Ovary (tissue), 10 donors: ENCODE measurements at places on chromosomes 16 and 17. TPM values are rescaled to one million over a fixed set of nuclear protein-coding genes. Genes with fewer than 3 reads are reported as not detected.

GRCh38 chr16:839643-840408 is 39.3 kb upstream of the GNG13 start:
- no peak for DNase-seq

DNA sequence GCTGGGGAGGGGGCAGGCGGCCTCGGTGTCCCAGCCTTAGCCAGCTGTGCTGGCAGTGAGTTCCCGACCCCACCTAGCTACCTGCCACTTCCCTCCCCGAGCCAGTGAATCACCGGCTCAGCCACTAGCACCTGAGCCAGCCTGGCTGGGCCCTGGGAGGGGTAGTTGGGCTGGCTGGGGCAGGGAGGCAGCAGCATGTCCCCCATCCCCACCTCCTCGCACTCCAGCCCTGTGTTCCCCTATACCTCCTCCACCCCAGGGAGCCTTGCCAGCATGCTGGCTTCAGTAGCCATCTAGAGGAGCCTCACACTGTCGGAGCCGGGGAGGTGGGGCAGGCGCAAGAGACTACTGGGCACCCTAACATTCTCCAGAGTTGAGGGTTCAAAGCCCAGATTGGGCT is 2.8 kb downstream of the EVPL start:
- DNase-seq = no peak

GRCh38 chr16:84150926-84151325 is 5.8 kb downstream of the DNAAF1 start:
- no peak for DNase-seq

DNA sequence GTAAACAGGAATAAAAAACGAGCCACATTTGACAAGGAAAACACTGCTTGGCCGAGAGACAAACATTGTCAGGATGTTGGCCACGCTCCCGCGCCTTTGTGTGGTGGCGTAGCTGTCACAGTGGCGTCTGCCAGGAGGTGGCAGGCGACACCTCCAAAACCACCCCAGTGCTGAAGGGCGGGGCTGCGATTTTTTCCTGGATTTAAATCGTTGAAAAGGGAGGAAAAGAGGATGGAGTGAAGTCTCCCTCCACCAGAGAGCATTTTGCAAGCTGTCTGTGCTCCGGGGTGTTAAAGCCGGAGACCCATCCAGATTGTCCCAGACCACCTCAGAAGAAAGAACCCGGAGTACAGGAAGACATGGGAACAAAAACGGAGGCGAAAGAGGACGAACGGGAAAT is 12.7 kb downstream of the MRM3 start:
- DNase-seq = peak; percentile 79

DNA sequence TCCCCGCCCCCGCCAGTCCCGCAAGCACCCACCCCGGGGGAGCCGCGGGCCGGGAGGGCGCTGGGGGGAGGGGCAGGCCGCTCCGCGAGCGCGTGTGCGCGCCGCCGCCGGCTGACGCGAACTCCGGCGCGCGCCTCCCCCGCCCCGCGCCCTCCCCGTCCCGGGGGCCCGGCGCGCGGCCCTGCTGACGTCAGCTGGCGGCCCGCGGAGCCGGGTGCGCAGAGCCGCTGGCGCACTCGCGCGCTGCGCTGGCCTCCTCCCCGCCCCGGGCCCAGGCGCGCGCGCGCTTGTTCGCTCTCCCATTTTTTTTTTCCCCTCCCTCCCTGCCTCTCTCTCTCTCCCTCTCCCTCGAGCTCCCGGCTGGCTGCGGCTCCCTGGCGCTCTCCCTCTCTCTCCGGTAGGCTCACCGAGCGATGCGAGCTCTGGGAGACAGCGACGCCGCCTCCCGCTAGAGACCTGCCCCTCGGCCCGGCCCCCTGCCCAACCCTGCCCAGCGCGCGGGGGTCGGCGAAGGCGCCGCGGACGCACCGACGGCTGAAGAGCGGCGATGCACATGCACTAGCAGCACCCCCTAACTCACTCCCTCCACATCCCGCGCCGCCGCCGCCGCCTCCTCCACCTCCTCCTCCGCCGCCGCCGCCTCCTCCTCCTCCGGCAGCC is at the start of gene GNAO1:
TSS of gene GNAO1 (plus strand) at position 334 of the 660 bp plus-strand sequence. CDS start 747 bp downstream, outside the sequence.
- peak; percentile 83 for DNase-seq

GRCh38 chr17:55625521-55625920 is 97.1 kb downstream of the TMEM100 start:
- DNase-seq = no peak

DNA sequence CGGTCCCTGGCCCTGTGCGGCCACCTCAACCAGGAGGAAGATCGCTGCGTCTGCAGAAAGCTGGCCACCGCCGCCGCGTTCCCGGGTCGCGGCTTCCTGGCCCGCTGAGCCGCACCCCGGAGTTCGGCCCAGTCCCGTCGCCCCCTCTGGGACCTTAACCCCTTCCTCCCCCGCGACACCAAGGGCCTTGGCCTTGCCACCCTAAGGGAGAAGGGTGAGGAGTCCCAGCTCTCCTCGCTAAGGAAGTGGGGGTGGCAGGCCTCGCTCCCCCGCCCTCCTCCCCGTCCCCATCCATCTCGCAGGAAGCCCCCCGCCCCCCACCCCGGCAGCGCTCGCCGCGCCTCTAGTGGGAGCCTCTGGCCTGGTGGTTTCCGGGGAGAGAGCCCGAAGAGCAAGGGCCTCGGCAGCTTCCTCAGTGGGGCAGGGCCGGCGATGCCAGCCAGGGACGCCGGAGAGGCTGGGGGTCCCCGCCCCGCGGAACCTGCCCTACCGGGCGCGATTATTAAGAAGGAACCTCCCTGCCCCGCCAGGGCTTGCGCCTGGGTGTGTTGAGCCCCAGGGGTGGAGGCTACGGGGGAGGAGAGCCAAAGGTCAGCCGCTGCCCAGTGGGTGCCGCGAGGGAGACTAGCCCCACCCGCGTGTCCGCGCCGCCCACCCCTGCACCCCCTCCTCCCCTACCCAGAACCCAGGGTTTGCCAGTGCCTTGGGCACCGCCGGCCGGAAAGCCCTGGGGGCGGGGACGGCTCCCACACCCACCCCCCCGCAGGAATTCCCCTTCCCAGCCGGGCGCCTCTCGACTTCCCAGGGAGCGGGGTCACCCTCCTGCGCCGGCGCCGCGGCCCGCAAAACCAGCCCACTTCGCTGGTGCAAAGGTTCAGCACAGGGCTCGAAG is 6.8 kb downstream of the CBX4 start:
- no peak for DNase-seq

- no peak for DNase-seq
These were observed 27.4 kb upstream of the RCVRN start for GRCh38 chr17:9932491-9932890.

GRCh38 chr17:72122765-72123529 is 2.1 kb downstream of the SOX9 start:
- DNase-seq = no peak

GRCh38 chr17:49567871-49568694 is 7.6 kb upstream of the NXPH3 start:
- DNase-seq = peak; percentile 92

DNA sequence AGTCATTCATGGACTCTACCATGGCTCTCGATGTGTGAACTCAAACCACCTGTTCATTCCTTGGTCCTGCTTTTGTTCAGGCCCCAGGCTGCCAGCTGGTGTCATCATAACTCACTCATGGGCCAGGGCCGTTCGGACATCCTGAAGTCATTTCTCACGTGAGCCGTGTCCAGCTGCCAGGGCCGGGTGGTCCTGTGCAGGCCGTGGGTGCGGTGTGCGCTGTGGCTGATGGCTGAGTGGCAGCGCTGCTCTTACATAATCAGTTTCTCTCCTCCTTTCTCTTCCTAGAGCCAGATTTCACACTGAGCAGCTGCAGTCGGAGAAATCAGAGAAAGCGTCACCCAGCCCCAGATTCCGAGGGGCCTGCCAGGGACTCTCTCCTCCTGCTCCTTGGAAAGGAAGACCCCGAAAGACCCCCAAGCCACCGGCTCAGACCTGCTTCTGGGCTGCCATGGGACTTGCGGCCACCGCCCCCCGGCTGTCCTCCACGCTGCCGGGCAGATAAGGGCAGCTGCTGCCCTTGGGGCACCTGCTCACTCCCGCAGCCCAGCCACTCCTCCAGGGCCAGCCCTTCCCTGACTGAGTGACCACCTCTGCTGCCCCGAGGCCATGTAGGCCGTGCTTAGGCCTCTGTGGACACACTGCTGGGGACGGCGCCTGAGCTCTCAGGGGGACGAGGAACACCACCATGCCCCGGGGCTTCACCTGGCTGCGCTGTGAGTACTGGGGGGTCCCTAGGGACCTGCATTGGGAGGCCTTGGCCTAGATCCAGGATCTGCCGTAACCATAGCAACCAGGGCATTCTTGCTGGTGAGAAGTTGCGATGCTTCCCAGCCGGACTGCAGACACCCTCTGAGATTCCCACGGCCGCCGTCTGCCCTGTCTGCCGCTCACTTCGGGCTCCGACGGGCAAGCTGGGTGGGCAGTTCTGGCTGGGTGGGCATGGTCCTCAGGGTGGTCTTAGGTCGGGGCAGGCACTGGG is at the start of gene IL34:
TSS of gene IL34 (plus strand) at position 300 of the 982 bp plus-strand sequence. CDS start at position 689, 389 bp downstream.
- peak; percentile 57 for DNase-seq

DNA sequence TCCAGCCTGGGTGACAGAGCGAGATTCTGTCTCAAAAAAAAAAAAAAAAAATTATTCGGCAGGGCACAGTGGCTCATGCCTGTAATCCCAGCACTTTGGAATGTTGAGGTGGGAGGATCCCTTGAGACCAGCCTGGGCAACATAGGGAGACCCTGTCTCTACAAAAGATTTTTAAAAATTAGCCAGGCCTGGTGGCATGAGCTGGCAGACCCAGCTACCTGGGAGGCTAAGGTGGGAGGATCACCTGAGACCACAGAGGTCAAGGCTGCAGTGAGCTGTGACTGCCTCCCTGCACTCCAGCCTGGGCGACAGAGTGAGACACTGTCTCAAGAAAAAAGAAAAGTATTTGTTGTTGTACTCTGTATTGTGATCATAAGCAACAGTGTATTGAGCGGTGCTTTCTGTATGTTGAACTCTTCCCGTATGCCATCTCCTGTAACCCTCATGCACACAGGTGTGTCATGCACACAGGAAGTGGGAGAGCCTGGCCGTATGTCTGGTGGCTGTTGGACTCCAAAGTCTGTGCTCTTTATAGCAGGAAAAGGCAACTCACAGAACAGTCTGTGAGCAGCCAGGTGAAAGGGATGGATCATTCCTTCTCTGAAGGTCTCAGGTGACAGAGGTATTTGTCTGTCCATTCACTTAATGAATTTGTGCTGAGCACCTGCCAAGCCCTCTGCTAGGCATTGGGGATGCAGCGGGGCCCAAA is 17.1 kb downstream of the CDH1 start:
- DNase-seq = no peak

DNA sequence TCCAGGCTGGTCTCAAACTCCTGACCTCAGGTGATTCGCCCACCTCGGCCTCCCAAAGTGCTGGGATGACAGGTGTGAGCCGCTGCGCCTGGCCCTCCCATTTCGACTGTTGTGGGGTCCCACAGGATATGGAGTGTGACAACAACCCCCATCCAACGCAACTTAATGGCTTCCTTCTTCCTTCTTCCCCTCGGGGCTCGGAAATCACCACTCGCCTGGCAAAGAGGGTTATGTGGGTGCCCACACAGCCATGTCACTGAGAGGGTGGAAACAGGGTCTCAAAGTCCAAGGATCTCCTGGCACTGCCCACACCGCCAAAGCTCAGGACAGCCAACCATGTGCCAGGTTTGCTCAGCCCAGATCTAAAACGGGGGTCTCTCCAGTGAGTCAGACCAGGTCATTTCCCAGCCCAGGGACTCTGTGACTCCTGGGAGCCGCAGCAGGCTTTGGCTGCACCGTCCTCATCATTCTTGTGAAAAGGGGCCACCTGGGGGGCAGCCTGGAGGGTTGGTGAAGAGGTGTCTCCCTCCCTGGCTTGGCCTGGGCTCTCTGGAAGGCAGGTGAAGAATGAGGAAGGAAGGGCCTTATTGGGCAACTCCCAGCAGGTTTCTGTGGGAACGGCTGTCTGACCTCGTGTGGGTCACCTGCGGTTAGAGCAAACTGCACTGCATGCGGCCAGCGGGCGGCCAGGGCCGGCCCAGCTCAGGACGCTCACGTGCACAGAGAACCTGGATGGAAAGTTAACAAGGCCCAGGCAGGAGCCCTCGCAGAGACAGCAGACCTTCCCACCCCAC is 25.3 kb upstream of the LITAF start:
- no peak for DNase-seq

DNA sequence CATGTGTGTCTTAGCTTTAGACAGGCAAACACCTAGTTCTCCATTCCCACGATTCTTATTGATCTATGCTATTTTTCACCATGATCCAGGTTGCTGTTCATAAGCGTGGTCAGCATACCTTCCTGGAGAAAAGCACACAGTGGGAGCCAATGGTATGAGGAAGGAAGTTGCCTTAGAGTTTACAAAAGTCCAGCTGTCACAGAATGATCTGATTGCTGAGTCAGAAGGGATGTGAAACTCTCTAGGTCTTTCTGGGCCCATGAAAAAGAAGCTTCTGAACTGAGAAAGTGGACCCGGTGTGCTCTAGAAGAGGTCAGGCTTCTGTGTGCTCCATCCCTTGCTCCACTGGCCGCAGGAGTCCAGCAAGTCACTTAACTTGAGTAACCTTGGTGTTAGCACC is 71.0 kb upstream of the CCL1 start:
- no peak for DNase-seq

DNA sequence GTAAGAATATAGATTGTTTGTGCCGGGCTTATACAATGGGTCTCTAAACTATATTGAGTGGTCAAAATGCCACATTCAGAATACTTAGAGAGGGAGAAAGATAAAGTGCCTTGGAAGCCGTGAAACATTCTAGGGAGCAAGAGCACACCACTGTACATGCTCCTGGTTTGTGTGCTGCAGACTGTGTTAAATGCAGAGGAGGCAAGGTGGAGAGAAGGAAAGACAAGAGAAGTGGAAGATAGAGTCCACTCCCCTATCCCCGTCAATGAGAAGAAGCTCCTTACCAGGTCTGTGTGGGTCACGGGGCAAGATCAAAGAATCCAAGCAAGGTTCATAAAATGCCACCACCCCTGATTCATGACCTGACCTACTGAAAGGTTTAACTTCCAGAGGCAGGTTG is 267.1 kb upstream of the TBX2 start:
- no peak for DNase-seq

DNA sequence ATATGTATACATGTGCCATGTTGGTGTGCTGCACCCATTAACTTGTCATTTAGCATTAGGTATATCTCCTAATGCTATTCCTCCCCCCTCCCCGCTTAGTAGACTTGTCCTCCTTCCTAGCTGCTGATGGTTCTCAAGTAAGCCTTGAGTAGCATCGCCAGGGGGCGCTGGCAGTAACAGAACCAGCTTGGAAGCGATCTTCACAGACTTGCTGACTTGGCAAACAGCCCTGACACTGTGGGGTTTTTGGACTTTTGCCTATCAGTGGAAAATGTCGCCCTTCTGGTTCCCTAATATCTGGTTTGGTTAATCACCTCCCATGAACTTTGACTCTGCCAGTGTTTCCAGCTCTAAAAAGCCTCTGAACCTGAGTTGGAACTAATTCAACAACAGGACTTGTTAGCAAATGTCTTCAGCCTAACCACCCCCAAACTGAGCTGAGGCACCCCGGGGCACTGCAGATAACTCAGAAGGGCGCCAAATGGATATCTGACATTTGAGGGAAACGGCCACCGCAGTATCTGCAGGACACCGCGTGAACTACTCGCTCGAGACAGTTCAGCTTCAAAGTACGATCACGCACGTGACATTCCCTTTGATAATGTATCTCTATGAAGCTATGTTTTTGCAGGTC is 15.4 kb upstream of the SPATA32 start:
- peak; percentile 89 for DNase-seq

GRCh38 chr16:85056211-85056748 is 28.7 kb downstream of the KIAA0513 start:
- DNase-seq = no peak

SLC47A2 gene
- not detected for total RNA-seq

TAT gene
- 0.20 TPM for total RNA-seq

PRSS53 gene
- 1.7 TPM for total RNA-seq

NTHL1 gene
- 34.0 TPM for total RNA-seq

NTN1 gene
- total RNA-seq = 3.1 TPM

KRTAP4-1 gene
- total RNA-seq = not detected
